ENCODE measurements at places on chromosomes 7 and 10.

DNA sequence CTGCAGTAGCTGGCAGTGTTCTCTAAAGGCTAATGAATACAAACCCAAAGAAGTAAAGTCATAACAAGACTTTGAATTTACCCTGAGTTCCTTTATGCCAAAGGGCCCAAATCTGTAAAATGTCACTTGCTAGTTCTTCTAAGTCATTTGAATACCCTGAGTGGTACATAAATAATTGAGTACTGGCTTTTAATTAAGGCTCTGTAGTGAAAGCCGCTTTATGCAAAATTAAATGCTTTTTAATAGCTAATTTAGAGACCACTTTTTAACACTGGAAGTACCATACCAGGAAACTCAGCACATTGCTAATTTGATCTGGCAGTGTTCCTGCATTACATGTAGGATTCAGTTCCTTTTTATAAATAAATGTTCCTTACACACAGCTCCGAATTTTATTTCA is 24.0 kb upstream of the TSPAN13 start:
- DNase-seq, result no peak

GRCh38 chr10:66463611-66464010 is 462.2 kb upstream of the LRRTM3 start:
- no peak for DNase-seq

DNA sequence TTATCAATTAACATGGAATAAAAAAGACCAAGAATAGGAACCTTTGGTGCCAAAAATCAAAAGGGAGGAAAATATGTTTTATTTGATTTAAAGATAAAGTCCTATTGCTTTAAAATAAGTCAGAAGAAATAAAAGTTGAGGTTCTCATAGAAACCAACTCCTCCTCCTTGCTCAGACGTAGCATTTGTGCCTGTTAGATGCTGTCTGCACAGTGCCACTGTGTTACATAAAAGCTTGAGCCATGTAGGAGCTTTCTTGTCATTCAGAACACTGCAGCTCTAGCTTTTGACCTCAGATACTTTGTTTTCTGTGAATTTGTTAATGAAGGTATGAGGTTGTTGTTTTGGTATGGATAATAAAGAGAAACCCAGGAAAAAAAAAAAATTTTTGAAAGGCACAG is 50.3 kb downstream of the LRRC4 start:
- DNase-seq, result no peak

DNA sequence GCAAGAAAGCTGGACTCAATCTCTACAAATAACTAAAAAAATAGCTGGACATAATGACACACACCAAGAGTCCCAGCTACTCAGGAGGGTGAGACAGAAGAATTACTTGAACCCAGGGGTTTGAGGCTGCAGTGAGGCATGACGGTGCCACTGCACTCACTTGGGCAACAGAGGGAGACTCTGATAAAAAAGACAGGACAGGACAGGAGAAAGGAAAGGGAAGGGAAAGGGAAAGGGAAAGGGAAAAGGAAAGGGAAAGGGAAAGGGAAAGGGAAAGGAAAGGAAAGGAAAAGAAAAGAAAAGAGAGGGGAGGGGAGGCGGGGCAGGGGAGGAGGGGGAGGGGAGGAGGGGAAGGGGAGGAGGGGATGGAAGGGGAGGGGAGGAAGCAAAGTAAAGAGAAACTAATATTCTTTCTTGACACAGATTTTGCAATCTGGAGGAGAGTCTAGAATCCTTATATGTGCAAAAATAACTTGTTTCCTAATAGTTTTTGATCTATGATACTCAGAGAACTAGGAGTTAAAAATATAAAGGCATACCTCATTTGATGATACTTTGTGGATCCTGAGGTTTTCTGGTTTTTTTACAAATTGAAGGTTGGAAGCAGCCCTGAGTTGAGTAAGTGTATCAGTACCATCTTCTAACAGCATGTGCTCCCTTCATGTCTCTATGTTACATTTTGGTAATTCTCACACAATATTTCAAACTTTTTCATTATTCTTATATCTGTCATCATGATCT is 8.0 kb downstream of the SAR1A start:
- no peak for DNase-seq

DNA sequence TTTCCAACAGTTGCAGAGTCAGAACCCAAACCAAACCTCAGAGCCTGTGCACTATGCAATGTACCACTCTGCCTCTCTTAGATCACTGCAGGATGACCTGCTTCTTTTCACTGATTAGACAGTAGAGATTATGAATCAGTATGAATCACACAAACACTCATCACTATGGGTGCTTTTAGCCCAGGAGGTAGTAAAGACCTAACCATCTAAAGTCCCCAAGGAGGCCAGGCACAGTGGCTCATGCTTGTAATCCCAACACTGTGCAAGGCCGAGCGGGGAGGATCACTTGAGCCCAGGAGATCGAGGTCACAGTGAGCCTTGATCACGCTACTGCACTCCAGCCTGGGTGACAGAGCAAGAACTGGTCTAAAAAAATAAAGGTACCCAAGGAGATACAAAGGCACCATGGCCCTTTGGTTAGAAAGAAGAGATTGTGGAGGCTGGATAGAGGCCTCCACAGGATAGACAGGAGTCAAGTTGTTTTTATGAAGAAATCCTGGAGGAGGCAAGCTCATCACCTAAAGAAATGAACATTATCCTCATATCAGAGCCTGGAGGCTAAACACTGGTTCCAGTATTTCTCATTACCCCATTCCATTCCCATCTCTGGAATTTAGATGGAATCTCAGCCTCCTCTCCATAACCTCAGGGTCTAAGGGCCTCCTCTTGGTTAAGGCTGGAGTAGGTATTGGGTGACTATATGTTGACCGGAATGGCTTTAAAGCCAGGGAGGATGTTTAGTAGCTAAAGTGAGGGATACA is 12.9 kb downstream of the SEC31B start:
- no peak for DNase-seq

All from omental fat pad (tissue), 4 donors.